ENCODE measurements at places on chromosomes 1 and 21. TPM values are rescaled to one million over a fixed set of nuclear protein-coding genes. Genes with fewer than 3 reads are reported as not detected.

- H3K27me3 ChIP-seq = no peaks in the 10 kb centered on the region
- H3K27ac ChIP-seq = no peak overlapping the region
- H3K4me1 ChIP-seq = no peaks in the 10 kb centered on the region
- H3K4me3 ChIP-seq = no peak overlapping the region
- no peak for DNase-seq
Measured at GRCh38 chr1:48207131-48207530, 15.4 kb upstream of the SLC5A9 start.

DNA sequence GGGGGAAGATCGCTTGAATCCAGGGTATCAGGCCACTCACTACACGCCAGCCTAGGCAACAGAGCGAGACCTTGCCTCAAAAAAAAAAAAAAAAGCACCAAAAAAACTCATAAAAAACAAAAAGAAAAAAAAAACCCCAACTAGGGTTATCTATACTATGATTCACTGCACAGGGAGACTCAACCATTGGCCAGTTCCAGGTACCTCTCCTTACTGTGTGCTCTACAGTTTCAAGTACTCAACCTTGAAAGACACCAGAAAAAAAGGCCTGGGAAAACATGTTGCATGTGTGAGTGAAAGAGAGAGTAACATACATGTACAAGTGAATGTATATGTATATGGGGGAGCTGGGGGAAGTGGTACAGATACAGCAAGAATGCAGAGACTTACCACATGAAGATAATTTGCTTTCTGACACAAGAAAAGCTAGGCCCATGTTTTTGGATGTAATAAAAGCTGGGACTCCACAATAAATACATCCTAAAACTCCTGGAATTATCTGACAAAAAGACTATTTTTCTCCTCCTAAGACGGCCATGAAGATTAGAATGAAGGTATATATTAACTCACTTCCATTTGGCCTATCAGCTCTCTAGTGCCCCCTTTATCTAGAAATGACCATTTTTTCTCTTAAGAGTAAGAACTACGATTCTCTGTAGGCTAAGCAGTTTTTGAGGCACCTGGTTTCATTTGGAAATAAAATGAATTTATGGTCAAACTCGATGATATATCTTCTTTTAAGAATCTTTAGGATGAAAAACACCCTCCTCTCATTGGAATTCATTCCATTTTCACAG lies 52.2 kb downstream of the SLC27A3 start:
- H3K27me3 ChIP-seq = no peaks in the 10 kb centered on the region
- H3K27ac ChIP-seq = no peak overlapping the region
- DNase-seq = no peak

DNA sequence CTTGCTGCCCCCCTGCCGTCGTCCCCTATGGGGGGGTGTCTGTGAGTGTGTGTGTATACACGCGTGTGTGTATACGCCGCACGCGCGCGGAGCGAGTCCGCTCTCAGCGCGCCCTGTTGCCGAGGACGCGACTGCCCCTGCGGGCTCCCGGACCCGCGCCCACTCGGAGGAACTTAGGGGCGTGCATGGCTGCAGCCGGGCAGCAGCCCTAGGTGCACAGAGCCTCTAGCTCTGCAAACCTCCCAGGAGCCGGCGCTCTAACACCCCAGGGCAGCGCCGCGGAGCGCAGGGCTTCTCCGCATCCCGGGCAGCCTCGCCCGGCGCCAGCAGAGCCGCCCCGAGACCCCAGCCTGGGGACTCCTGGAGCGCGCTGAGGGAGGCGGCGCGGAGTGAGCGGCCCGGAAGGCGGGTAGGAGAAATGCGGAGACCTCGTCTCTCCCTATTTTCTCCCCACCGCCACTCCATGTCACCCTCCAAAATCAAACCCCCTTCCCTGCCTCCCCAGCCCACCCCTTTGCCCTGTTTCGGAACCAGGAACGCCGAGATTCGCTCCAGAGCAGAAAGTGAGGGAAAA lies 574 bp downstream of the ITPKB start:
- peaks cover 30% of the 10 kb centered on the region for H3K4me1 ChIP-seq
- H3K36me3 ChIP-seq = peaks cover 29% of the 10 kb centered on the region
- peaks cover 2% of the 10 kb centered on the region for H3K27me3 ChIP-seq
- peak overlapping the region; percentile 88 for H3K27ac ChIP-seq
- DNase-seq = peak; percentile 48

The TMEM167B gene
- 39.0 TPM for polyA plus RNA-seq

The GBP6 gene
- polyA plus RNA-seq = not detected

The BGLAP gene
- polyA plus RNA-seq = 1.3 TPM
